EH (cell line): ENCODE measurements at places on chromosomes 13 and 19.

GRCh38 chr13:97246596-97247158 lies 24.5 kb downstream of the MBNL2 start:
- DNase-seq, result no peak

- peak; percentile 58 for DNase-seq
These were observed 1.4 kb downstream of the GPX4 start for GRCh38 chr19:1105008-1105872.

DNA sequence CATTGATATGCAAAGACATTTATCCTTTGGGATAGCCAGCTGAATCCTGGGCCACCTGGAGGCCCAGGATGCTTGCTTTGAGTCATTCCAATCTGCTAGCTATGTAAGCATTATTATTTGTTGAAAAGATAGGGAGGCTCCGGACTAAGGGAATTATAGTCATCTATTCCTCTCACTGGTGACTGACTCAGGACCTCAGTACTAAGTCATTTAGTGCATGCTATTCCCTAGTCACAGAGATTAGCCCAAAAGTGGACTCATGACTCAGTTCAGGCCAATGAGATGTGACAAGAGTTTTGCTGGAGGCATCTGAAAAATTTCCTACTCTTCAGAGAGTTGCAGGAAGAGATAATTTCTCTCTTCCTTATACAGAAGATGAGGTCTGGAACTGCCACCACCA lies 67.9 kb upstream of the ITM2B start:
- DNase-seq, result no peak

DNA sequence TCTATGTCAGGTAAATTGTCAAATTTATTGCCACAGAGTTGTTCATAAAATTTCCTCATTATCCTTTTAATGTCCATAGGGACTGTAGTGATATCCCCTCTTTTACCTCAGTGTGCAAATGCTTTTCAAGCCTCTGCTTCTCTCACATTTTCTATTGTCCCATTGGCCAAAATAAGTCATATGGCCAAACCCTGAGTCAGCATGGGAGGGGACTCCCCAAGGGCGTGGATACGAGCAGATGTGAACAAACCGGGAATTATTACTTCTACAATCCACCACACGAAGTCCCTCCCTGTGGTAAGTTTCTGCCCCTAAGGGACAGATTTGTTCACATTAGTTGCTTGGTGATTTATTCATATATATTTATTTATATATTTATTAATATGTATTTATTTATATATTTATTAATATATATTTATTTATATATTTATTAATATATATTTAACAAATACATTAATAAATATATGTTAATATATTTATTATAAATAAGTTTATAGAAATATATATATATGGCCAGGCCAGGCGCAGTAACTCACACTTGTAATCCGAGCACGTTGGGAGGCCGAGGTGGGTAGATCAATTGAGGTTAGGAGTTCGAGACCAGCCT lies 20.1 kb upstream of the CAMSAP3 start:
- peak; percentile 31 for DNase-seq

DNA sequence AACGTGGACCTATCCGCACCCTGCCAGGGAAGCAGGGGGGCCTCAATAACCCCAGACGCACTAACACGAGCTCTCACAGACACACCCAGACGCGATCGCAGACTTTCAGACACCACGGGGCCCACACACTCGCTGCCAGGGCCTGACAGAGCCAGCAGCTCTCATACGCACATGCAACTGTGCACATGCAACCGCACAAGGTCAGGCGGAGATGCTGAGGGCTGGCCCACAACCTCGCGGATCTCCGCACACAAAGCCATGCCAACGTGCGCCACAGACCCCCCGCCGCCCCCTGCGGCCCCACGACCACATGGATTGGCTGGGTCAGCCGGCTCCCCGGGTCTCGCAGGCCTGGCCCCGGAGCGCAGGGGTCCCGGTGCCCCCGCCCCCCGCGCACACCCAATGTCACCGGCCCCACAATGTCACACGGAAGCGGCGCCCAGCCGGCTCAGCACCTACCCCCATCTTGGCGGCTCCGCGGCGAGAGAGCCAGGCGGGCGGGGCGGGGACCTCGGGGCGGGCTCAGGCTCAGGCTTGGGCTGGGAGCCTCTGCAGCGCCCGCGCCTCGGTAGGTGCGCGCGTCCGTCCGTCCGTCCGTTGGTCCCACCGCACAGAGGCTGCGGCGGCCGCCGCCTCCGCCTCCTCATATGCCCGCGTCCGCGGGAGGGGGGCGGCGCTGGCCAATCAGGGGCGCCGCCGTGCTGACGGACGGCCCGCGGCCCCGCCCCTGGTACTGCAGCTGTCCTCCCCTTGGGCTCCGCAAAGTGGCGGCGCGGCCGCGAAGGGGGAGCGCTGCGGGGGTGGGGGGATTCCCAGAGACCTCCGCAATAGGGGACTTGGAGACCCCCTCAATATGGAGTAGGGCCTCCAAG lies at the start of gene ATP1A3:
Gene ATP1A3 (minus strand): TSS at position 619 of the 872 bp plus-strand sequence. CDS start 154 bp downstream, at position 465.
- peak; percentile 60 for DNase-seq

DNA sequence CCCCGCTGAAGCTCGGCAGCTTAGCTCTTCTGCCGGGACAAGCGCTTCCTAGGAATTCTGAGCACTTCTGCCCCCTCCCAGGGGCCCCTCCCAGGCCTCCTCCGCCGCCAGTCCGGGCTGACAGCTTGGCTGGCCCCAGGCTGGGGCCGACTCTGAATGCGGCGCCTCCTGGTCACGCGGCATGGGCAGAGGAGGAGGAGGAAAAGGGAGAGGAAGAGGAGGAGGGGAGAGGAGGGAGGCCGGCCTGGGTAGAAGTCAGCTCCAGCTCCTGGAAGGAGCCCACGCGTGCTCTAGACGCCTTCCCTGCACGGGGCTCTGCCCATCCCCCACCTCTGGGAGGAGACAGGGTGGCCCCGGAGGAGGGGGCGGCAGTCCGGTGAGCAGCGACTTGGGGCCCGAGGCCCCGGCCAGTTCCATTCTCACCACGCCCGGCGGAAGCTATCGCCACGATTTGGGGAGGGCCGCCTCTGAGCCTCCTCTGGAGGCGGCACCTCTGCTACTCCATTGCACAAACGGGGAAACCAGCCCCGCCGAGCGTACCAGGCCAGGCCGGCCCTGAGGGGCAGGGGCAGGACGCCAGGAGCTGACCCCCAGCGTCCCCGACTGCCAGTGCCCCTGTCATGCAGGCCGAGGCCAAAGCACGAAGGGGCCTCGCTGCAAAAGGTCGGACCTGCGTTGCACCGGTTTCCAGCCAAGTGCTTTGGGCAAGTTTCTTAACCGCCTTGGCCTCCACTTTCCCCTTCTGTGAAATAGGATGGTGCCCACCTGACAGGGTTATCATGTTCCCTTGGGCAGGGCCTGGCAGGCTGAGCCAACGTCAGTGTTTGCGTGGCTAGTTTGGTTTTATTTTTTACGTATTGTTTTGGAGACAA lies 31.6 kb downstream of the CCNE1 start:
- peak; percentile 25 for DNase-seq

DNA sequence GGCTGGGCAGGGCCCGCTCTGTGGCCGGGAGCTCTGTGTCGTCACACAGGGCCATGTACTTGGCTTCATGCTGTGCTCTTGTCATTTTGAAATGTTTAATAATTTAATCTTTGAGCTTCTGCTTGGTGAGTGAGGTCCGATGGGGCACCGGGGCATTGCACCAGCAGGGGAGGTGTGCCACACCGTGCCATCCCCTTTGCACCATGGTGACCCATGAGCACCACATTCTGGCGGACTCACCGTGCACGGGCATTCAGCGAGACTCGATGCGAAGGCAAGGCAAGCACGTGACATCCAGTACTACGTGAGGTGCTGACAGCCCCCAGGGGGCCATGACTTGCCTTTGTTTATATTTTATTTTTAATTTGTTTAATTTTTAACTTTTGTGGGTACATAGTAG lies 204.3 kb downstream of the URI1 start:
- DNase-seq, result no peak

DNA sequence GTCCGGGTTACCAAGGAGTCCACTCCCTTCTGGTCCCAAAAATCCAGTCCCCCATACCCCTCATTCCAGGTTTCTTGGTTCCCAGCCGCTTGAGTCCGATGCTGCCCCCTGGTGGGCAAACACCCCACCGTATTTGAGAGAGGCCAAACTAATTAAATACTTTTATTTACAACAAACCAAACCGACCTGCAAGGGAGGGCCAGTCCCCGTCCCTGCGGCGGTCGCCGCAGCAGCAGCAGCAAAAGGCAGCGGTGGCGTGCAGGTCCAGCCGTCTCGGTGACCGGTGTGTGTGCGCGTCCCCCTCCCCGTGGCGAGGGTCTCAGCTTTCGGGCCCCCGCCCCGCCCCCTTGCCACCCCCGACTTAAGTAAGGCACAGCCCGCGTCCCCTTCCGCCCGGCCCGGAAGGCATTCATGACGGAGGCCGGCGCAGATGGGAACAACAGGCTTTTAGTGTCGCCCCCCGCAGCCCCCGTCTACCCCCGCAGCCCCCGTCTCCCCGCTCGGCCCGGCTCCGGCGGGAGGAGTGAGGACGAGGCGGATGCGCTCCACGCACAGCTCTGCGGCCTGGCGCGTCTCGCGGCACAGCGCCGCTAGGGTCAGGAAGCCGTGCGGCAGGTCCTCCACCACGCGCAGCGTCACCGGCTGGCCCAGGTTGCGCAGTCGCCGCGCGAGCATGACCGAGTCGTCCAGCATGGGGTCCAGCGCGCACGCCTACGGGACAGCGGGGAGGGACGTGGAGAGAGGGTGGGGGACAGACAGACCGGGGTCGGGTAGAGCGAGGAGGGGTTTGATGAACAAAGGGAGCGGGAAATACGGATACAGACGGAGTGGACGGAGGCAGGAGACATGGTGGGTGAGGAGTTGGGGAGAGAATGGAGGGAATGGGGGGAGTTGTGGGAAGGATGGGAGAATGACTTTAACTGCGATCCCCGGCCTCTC lies 11.5 kb upstream of the CNFN start:
- peak; percentile 70 for DNase-seq

GRCh38 chr13:100357764-100358163 lies 230.8 kb downstream of the GGACT start:
- DNase-seq, result no peak

DNA sequence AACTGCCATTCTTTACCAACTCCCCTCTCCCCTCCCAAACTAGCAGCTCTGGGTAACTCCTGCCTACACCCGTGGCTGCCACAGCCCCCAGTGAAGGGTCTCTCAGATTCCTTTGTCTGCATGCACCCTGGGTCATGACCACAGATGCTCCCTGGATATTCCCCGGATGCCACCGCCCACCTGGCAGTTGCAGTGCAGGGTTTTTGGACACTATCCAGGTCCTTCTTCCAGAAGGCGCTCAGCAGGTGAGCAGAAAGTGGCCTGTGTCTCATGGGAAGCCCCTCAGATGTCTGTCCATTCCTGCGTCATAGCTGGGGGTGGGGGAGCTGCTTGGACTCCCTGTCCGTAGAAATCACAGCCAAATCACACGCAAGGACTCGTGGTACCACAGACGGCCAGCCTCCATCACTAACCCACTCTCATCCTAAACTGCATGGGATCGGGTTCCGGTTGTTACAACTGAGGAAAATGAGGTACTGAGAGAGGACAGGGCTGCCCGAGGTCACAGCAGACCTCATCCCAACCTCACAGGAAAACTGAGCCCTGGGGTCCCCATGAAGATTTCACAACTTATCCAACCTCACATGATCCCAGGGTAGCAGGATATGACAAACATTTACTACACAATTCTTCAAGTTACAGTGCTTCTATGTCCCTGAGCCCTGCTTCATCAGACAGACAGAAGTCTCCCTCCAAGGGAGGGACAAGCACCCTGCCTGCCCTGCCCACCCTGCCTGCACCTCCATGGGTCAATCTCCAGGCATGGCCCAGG lies 38.6 kb downstream of the ELL start:
- no peak for DNase-seq

DNA sequence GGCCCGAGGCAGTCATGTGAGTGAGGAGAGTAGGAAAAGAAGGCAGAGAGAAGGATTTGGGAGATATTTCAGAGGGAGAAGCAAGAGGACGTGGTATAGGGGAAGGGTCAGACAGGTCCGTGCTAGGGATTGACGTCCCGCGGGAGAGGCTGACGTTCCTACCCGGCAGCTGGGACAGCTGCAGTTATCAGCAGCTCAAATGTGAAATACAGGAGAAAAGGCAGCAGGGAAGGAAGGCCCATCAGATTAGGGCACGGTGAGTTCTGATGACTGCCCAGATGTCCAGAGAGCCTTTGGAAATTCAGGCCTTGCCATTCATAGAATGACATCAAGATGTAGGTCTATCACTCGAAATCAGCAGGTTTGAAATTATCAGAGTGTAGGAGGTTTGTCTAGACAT lies 88.4 kb downstream of the IRS2 start:
- no peak for DNase-seq

GRCh38 chr19:30621326-30621920 lies 249.2 kb downstream of the ZNF536 start:
- no peak for DNase-seq
